ENCODE measurements at places on chromosomes 7 and 10.
A peak's percentile ranks its signal among the peaks of the same experiment; 100 is the strongest.

- ATAC-seq, result no peak
Measured at GRCh38 chr7:120695848-120696247, 162.1 kb downstream of the TSPAN12 start.

- no peak for ATAC-seq
Measured at GRCh38 chr7:47460251-47460989, 121.5 kb downstream of the TNS3 start.

GRCh38 chr10:64798297-64798696, 1277.1 kb downstream of the REEP3 start:
- no peak for ATAC-seq

DNA sequence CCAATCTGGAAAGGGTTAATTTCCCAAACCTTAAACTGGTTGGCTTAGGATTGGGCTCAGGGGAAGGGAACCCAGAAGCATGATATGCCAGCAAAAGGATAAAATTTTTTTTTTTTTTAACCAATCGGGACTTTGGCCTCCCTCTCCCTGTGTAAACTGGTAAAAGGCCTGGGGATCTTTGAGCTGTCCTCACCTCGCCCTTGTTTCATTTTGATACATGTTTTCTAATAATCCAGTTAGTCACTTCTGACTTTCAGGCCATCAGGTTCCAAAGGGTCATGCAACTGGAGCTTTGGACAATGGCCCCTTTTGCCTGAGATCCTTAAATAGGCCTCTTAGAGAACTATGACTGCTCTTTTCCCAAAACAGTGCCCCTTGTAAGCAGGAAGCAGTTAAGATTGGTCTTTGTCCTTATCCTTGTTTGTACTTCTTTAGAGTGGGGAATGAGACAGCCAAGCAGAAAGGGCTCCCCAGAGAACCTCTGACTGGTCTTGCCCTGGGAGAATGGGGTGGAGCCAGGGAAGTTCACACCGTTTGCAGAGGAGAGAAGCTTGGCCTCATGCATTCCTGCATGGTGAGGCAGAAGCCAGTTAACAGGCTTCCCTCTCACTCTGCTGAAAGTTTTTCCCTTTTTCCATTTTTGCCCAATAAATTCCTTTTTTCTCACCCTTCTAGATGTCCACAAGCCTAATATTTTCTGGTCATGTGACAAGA, 424.2 kb upstream of the CNTNAP2 start:
- no peak for ATAC-seq

DNA sequence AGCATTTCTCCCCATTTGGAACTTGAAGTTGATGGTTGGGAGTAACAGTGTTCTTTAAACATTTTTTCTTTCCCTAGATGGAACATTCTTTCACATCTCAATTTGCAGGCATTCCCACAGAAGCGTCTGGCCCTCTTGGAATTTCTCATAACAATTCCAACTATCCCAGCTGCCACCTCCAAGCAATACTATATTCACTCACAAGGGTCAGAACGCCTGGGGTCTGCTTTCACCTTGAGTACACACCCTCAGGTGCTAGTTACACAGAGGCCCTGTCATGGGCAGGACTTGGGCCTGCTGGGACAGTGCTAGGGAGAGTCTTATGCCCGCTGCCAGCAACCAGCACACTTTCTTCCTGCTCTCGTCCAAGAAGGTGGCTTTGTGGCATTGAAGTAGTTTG, 136.5 kb downstream of the JCAD start:
- no peak for ATAC-seq

DNA sequence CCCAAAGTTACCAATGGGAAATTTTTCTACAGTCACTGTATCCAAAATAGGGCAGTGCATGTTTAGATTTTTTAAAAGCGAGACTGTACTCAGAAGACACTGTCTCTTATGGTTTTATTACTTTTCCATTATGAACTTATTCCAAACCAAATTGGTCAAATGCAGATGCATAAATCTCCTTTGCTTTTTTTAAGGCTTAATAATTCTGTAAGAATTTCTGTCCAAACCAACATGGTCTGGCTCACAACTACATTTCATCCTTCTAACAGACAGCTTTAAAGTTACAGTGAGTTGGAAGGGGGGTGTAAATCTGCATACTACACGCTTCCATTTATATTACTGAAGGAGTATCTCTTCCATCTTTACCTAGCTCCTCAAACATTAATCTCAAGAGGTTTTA, 199.2 kb downstream of the SLC25A13 start:
- ATAC-seq, result no peak

GRCh38 chr10:75498884-75499350, 67.5 kb downstream of the LRMDA start:
- no peak for ATAC-seq

GRCh38 chr7:80659120-80660055, 20.9 kb downstream of the CD36 start:
- ATAC-seq, result no peak

DNA sequence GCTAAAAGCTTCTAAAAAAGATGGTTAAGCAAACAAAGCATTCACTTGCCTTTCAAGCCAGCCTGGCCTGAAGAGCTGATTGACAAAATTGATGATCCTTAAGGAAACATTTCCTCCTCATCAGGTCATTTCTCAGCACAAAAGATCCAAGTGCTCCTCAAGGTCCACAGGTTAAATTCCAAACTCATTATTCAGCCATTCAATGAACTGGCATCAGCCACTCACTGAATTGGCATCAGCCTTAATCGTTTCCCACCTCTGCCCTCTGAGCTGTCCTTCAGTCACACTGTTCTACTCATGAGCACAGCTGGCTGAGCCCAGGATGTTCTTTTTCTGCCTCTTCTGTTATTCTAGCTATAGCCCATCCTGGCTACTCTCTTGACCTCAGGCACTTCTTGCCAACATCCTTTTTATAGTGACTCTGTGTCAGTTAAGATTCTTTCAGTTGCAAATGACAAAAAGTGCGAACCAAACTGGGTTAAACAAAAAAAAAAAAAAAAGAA, 147.5 kb downstream of the RAB11FIP2 start:
- ATAC-seq, result no peak

DNA sequence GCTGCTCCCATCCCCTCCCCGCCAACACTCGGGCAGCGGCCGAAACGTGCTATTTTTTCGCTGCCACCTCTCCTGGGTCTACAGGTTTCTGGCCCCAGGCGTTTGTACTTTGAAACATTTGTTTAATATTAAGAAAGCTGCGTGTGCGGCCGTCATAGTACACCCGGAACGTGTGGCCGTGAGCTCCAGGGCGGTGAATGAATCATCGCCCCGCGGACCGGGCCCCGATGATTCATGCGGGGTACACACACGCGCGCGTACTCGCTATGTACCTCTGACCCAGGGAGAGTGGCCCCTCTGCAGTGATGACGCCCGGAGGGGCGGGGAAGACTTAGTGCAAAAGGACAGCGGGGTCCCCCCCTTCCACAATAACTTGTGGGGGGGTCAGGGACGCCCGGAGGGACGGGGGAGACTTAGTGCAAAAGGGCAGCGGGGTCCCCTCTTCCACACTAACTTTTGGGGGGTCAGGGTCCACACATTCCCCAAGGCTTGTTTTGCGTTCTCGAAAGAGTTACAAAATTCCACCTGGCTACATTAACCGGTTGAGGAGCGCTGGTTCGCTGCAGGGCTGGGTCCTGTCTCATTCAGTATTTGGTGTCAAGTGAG, 56.5 kb upstream of the PCGF5 start:
- ATAC-seq, result peak; percentile 60

DNA sequence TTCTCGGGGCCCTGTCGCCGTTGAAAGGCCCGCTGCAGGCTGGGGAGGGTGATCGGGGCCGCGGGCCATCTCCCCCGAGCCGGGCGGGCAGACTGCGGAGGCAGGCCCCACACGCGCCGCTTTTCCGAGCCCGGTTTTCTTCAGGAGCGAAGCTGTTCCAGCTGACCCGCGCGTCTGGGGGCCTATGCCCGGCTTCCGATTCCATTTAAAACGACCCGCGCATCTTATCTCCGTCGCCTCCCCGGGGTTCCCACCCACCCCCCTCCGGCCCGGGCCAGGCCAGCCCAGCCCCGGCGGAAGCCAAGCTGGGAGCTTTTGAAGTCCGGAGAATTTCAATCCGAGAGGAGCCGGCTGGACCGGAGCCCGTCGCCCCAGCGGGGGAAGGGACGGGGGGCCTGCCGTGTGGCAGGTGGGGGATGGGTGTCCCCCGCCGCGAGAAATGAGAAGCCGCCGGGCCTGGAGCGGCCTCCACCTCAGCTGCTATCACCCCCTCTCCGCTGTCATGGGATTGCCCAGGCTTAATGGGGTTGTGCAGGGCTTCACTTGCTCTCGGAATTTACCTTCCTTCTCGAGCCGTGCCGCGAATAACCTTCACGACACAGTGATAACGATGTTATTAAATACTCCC, 3.1 kb upstream of the EVX1 start:
- no peak for ATAC-seq

- no peak for ATAC-seq
Measured at GRCh38 chr7:130475776-130476175, 16.1 kb upstream of the MEST start.

DNA sequence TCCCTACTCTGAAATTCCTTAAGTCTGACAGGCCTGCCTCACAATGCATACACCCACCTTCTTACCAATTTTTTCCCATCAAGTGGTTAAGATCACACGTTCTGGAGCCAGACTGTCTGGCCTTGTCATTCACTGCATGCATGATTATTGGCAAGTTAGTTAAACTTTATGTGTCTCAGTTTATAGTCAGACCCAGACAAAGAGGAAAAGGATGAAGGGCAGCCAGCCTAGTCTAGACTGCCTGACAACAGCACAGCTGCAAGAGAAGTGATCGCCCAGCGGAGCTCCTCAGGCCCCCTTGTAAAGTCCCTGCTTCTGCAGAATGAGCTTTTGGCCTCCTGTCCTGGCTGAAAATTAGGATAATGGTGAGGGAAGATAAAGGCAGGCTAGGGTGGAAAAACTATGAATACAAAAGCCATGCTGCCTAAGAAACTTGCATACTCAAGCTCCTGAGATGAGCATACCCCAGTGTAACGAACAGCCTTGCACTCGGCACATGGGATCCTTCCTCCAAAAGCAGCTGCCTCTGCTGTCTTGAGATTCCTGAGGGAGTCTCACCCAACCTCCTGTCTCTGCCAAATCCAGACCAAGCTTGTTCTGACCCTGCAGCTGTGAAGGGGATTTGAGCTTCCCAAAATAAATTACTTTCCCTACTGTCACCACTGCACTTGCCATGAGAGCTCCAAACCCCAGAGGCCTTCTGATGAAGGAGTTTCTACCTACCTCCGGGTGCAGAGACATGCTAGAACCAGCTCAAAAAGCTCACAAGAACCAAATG, 26.7 kb upstream of the MRLN start:
- ATAC-seq, result no peak

GRCh38 chr7:137091396-137091795, 222.9 kb downstream of the CHRM2 start:
- ATAC-seq, result no peak

DNA sequence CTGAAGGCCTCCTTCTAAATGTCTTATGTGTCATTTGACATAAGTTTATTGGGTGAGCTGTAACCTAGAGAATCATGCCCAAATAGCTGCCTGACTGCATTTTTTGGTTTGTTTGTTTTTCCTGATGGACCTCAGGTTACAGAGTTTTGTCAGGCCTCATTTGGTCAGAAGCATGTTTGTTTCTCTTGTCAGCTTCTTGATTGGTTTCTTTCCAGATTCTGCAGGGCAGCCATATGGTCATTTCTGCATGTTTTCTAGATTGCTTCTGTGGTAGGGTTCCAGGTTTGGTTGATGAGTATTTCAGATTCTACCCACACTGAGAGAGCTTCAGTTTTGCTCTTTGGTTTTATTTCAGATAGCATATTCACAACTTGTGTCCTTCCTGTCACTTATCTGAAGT, 28.0 kb downstream of the GLCCI1 start:
- ATAC-seq, result no peak

GRCh38 chr10:90621577-90621976, 236.3 kb downstream of the HTR7 start:
- no peak for ATAC-seq

- no peak for ATAC-seq
Measured at GRCh38 chr10:33289776-33290175, 44.7 kb downstream of the NRP1 start.

GRCh38 chr10:117405730-117406129, 30.5 kb upstream of the PDZD8 start:
- ATAC-seq, result no peak

GRCh38 chr10:43253461-43254198, 13.2 kb downstream of the RASGEF1A start:
- ATAC-seq, result no peak

GRCh38 chr10:97707134-97707861, 6.2 kb upstream of the MARVELD1 start:
- ATAC-seq, result peak; percentile 39

DNA sequence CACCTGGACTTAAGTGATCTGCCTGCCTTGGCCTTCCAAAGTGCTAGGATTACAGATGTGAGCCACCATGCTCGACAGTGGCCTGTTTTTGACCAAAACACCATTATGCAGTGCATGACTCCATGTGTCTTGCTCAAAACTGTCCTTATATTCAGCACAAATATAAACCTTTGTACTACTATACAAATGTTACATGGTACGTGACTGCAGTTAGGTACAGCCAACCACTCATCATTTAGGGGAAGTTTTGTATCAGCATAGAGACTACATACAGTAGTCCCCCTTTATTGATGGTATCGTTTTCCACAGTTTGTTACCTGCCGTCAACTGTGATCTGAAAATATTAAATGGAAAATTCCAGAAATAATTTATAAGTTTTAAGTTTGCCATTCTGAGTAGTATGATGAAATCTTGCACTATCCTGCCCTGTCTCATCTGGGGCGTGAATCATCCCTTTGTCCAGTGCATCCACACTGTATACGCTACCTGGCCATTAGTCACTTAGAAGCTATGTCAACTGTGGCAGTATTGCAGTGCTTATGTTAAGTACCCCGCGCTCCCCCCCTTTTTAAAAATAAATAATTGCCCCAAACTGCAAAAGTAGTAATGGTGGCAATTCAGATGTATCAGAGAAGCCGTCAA, 23.3 kb upstream of the ZNF282 start:
- ATAC-seq, result no peak

DNA sequence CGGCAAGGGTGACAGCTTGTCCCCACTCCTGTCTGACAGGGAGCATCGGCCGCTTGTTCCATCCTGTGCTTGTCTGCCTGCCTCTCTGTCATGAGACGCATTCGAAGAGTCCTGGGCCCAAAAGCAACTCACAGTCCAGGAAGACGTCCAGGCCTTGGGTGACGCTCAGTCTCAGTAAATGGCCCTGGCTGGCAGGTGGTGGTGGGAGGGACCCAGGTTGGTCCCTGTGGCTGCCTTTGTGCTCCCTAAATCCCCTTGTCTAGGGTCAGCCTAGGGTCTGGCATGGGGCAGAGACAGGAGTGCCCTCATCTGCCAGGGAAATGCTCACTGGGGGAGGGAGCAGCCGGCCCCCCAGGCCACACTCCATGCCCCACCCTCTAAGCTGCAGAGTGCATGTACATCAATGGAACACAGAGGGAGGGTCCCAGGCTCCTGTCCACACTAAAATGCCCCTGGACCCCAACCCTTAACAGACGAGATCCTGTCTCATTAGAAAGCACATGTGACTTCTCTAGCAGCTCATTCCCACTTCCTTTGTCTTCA, 295.2 kb upstream of the ZNF32 start:
- no peak for ATAC-seq
